T-helper 22 cell (primary cell): ENCODE measurements at places on chromosomes 12 and 14.

GRCh38 chr14:47039336-47039735, 387.8 kb upstream of the RPL10L start:
- no peak for DNase-seq

GRCh38 chr12:106918746-106919145, 37.0 kb upstream of the TMEM263 start:
- DNase-seq = no peak

GRCh38 chr14:85061256-85061655, 468.7 kb upstream of the FLRT2 start:
- DNase-seq = no peak

DNA sequence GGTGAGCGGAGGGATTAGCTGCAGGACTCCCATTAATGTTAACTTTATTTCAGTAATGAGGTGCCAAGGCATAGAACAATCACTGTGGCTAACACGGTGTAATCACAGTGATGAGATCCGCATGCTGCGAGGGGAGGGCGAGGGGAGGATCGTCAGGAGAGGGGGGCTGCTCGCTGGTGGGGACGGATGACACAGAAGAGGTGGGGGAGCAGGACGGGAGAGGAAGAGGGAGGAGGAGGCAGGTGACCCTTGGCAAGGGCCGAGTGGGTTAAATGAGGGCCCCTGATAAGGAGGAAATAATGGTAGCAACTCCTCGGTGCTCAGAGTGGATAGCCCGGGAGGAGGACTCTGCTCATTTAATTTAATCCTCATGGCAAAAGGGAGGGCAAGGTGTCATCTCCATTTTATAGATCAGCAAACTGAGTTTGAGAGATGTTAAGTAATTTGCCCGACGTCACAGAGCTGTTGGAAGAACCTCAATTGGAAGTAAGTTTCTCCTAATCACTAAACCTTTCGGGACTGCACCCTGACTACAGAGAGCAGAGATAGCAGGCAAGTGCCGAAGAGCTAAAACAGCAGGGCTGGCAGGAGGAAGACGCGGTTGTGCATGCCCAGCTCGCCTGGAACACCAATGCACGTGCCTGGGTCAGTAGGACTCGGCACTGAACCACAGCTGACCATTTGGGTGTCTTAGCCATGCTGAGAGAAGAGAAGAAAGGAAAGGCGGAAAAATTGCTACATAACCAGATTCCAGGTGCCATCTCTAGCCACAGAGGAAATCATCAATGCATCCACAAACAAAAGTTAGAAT, 43.0 kb downstream of the SPRING1 start:
- DNase-seq = no peak

- DNase-seq = no peak
These were observed 29.5 kb downstream of the SLC8B1 start for GRCh38 chr12:113305281-113305856.

- DNase-seq = no peak
These were observed 556 bp downstream of the MTHFD1 start for GRCh38 chr14:64388533-64389285.

GRCh38 chr14:67609642-67610310, 9.7 kb upstream of the PIGH start:
- no peak for DNase-seq

DNA sequence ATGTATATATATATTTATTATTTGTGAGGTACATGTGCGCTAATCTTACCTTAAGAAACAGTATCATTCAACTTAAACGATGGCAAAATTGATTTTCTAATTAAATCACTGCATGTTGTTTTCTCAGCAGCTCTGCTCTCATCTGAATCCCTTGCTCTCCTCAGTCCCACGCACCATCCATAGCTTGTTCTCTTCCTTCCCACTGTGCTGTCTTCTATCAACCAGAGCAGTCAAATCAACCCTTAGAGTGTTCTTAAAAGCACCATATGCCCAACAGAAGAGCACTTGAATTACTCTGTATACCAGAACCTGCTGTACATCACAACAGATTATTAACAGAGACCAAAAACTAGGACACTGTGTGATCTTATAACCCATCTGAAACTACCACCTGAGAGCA, 209.4 kb upstream of the G2E3 start:
- DNase-seq = no peak
